ENCODE measurements at places on chromosomes 2 and 18. TPM values are rescaled to one million over a fixed set of nuclear protein-coding genes. Genes with fewer than 3 reads are reported as not detected.

Gene ITGAV
- polyA plus RNA-seq: 121 TPM

Gene USP34
- polyA plus RNA-seq: 48.4 TPM

Gene EVA1A
- 22.8 TPM for polyA plus RNA-seq

GRCh38 chr2:25532521-25532920, 140.9 kb downstream of the DTNB start:
- no peaks in the 10 kb centered on the region for H3K27me3 ChIP-seq
- DNase-seq: no peak
- H3K36me3 ChIP-seq: no peaks in the 10 kb centered on the region
- H3K4me3 ChIP-seq: no peak overlapping the region

Gene RNF125
- 0.67 TPM for polyA plus RNA-seq

GRCh38 chr2:83991992-83992391, 467.1 kb downstream of the SUCLG1 start:
- no peaks in the 10 kb centered on the region for H3K27me3 ChIP-seq
- no peaks in the 10 kb centered on the region for H3K4me1 ChIP-seq
- no peak for DNase-seq
- H3K4me3 ChIP-seq: no peak overlapping the region
- H3K36me3 ChIP-seq: no peaks in the 10 kb centered on the region

Gene ALPI
- polyA plus RNA-seq: not detected

Gene TUBB8B
- polyA plus RNA-seq: not detected

Gene RAD51AP2
- 0.02 TPM for polyA plus RNA-seq

DNA sequence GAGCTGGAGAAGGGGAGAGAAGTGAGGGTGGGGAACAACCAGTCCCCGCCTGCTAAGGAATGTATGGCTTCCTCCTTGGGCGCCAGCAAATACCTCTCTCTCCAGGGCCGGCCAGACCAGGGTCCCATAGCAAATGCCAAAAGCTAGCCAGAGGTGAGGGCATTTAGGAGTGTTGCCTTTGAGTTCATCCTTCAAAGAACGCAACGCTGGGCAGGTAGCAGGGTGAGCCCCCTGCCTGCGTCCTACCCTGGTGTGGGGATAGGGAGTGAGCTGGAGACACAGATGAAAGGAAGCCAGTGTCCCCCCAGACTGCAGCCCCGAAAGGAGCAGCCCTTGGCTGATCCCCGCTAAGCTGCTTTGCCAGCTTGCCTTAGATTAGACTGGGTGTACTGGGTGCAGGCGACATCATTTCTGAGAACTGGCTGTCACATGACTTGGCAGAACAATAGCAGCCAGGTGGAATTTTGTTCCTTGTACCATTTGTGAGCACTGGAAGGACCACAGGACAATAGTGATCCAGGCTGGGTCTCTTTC, 40.4 kb downstream of the KLHL29 start:
- H3K27me3 ChIP-seq: no peaks in the 10 kb centered on the region
- H3K27ac ChIP-seq: peak overlapping the region; percentile 69
- no peaks in the 10 kb centered on the region for H3K36me3 ChIP-seq
- DNase-seq: no peak
- H3K4me3 ChIP-seq: no peak overlapping the region

DNA sequence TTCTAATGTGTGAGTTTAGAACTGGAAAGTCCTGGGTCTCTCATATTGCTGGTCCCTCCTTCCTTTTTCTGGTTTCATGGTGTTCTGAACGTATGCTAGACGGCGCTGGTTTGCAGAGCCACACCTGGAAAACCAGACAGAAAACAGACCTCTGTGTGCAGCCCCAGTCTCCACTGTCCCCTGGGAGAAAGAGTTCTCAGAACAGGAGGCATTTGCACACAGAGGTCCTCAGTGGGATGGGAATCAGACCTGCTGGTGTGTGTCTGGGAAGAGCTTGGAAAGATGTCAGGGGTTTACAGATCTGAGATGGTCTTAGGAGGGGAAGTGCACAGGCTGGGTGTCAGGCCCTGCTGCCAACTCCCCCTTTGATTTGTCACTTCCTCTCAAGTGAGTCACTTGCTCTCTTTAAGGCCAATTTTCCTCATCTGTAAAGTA, 14.9 kb upstream of the MBP start:
- no peaks in the 10 kb centered on the region for H3K27me3 ChIP-seq
- DNase-seq: peak; percentile 45
- no peak overlapping the region for H3K27ac ChIP-seq

DNA sequence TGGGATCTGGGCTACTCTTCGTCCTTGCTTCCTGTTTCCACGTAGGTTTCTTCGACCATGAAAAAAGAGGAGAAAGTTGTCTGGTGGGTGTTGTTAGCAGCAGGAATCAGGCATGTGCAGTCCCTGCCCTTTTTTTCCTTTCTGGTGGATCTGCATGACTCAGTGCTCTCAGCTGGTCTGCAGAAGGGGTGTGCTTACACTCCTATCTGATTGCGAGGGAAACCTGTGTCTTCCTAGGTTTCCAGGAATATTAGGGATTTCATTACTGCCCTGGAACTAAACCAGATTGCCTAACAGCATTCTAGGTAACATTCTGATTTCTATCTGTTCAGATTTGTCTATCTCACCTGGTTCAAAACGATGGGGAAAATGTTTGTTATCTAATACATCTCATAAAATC, 174.3 kb downstream of the CCDC102B start:
- H3K36me3 ChIP-seq: no peaks in the 10 kb centered on the region
- no peak overlapping the region for H3K4me3 ChIP-seq
- H3K27ac ChIP-seq: no peak overlapping the region
- H3K27me3 ChIP-seq: no peaks in the 10 kb centered on the region
- H3K4me1 ChIP-seq: no peaks in the 10 kb centered on the region

Gene C2orf76
- 21.1 TPM for polyA plus RNA-seq

Gene KHK
- polyA plus RNA-seq: 0.17 TPM

- no peak overlapping the region for H3K27ac ChIP-seq
- DNase-seq: peak; percentile 69
- no peaks in the 10 kb centered on the region for H3K27me3 ChIP-seq
Observed at GRCh38 chr18:57846258-57846657, 43.1 kb upstream of the ATP8B1 start.

Gene ALK
- 0.01 TPM for polyA plus RNA-seq

- no peaks in the 10 kb centered on the region for H3K27me3 ChIP-seq
- no peak for DNase-seq
- peaks cover 2% of the 10 kb centered on the region for H3K36me3 ChIP-seq
Observed at GRCh38 chr2:36572719-36573059, 25.3 kb downstream of the FEZ2 start.

Measured in fibroblast of lung (primary cell).